ENCODE measurements at places on chromosomes 1 and 21.
A peak's percentile ranks its signal among the peaks of the same experiment; 100 is the strongest.

DNA sequence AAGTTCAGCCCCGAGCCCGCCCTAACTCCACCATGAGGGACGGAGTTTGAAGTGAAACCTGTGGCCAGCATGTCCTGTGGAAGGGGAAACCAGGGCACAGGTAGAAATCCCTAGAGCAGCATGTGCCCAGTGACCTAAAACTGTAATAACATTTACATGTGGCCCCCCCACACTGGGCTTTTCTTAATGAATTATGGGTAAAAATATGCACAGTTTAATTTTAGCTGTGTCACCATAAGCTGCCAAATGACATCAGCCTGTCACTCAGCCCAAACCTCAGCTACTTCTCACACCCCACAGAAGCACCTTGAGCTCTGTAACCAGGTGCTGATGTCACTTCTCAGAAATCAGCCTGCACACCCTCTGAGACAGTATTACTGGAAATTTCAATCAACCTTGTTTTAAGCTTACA, 50.0 kb upstream of the SLC19A1 start:
- DNase-seq, result no peak

DNA sequence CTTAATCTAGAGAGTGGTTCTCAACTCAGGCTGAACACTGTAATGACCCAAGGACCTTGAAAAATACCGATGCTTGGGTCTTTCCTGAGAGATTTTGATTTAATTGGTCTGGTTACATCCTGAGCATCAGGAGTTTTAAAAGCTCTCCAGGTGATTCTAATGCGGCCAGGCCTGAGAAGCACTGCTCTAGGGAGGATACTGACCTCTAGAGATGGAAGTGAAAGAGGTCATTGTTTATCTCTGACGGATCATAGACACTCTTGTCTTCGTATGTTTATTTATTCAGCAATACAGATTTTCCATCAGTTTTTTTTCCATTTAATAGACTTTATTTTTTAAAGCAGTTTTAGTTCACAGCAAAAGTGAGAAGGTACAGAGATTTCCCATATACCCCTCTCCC, 54.5 kb upstream of the IGSF5 start:
- no peak for DNase-seq

GRCh38 chr1:177122461-177123251, 41.9 kb downstream of the ASTN1 start:
- no peak for DNase-seq

DNA sequence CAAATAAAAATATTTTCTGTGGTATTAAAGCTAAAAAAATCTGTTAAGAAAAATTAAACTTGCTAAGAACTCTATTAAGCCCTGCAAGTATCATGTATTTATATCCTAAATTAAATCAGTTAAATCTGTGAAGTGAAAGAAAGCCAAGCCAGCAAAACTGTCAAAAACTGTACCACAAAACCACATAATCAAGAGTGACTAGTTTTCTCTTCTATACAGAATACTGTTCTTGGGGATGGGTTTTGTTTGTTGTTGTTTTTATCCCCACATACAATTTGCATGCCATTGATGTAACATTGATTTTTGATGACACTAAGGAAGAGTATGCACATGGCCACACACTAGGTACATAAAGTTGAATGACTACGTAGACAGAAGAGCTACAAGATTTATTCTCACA, 20.4 kb downstream of the DPH5 start:
- no peak for DNase-seq

- DNase-seq, result no peak
Measured at GRCh38 chr1:193229136-193229535, 42.7 kb upstream of the B3GALT2 start.

DNA sequence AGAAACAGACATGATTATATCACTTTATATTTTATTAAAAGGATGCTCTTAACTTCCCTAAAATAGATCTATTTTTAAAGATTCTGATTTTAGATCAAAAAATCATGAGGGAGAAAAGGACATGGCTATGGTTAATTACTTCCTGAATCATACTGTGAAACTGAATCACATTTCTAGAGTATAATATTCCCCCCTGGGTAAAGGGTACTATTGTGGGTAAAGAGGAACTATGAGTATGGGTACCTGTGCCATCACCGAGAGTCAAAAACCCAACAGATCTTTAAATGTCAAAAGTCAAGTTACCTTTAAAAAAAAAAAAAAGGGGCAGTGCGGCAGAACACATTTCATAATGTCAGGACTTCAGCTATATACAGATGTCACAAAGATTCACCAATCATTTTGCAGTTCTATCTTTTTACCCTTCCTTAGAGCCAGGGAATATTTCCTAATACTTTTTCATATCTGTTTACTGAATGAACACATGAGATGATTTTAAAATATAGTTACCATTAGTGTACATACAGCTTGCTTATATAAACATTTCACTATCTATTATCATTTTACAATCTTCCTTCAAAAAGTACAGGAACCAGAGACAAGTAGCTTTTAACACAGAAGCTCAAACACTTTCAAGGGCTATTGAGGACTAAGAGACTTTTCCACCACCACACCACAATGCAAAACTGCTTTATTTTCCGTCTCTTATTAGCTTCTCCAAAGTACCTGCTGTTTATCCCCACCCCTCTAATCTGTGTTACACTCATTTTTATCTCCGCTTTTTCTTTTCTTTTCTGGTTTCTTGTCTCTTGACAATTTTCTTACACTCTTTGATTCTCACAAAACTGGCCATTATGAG, 45.0 kb downstream of the EVI5 start:
- no peak for DNase-seq

- no peak for DNase-seq
Measured at GRCh38 chr1:201353186-201353940, 24.1 kb downstream of the TNNT2 start.

- no peak for DNase-seq
Measured at GRCh38 chr1:1732381-1732780, 8.2 kb upstream of the CDK11A start.

DNA sequence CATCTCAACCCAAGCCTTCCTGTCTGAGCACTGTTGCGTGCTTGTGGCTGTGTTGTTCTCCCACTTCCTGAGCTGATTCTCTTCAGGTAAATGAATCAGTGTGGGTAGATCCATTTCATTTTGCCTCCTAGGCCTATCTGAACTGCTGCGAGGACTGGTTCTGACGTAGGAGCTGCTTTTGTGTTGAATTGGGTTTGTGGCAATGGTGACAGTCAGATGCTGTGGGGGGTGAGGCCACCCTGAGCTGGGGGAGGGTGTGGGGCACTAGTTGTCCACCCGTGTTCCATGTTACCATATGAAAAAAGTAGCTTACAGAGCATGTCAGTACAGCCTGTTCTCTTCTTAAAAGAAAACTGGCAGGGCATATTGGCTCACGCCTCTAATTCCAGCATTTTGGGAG, 81.5 kb downstream of the MRPS6 start:
- DNase-seq, result no peak

- DNase-seq, result no peak
Measured at GRCh38 chr21:40254540-40255465, 387.6 kb downstream of the PCP4 start.

GRCh38 chr21:39048574-39048973, 134.7 kb downstream of the PSMG1 start:
- no peak for DNase-seq

DNA sequence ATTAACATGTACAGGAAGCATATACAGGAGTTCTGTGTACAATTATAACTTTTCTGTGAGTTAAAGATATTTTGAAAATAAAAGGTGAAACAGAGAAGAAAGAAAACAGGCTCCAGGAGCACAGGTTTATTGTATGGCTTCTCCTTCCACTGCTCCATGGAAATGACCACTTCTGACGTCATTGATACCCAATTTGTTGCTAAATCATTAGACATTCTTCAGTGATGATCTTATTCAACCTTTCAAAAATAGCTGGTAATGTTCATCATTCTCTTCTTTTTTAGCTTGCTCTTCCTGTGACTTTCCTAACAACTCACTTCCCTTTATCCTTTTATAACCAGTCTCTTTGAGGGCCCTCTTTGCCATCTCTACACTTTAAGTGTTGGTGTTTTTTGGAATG, 77.8 kb downstream of the KCNK2 start:
- no peak for DNase-seq

DNA sequence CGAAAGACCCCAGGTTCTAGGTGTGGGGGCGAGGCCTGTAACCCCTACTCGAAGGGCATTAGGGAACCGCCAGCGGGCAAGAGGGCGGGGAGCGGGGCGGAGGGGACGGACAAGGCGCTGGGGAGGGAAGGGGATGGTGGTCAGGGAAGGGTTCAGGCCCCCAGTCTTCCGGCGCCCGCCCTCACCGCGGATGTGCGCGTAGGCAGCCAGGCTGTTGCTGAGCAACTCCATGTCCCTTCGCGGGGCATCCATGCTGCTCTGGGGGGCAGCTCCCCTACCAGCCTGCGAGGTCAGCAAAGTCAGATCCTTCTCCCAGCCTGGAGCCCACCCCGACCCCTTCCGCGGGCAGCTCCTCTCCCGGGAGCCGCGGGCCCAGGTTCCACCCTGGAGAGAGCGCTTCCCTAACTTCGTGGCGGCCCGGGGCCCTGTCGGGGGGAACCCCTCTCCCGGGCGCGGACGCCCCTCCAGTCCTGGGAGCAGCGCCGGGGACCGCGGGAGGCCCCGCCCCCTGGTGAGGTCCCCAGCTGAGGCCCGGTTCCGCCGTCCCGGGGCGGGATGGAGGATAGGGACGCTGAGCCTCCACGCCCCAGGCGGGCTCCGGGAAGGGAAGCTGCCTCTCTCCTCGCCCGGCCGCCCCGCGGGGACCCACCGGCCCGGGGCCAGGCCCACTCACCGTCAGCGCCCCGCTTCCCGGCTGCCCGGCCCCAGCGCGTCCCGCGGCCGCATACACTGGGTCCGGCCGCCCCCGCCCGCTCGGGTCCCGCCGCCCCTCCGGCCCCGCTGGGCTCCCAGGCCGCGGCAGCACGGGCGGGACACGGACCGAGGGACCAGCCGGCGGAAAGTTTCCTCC, 434 bp downstream of the EVA1B start:
- no peak for DNase-seq

DNA sequence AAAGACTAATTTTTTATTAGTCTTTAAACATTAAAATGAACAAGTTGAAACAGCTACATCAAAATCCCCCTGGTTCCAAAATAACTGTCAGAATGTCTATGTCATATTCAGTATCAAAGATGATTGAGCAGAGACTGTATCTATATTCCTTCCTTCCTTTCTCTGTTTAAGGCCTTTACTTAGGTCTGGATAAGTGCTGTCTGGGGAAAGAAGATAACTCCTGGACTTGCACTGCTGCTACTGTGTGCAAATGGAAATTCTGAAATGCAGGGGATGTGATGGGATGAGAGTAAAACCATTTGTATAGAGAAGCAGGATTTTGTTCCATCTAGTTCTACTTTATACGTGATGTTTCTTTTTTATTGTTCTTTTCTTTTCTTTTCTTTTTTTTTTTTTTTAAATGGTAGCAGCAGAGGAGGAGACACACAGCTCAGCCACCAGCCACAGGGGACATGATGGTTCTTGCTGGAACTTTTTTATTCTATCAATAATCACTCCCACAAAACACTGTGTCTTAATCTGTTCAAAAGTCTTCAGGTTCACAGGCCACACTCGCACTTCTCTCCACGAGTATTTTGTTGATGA, 33.6 kb upstream of the FOXE3 start:
- DNase-seq, result no peak

DNA sequence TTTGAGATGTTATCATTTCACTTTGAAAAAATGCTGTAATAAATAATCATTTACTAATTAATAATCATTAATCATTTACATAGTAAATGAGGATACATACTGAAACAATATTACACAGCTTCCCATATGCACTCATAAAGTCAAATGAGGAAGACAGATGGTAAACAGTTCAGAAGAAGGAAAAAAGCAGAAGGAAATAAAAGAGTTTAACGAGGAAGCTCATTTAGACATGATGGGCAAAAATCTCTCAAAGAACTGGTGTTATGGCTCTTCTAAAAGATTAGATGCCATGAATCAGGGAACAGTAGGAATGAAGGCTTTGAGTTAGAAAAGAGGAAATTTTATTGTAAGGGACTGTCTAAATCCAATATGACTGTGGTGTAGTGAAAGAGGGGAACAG, 347.6 kb downstream of the PTPRC start:
- no peak for DNase-seq

GRCh38 chr1:1354271-1355247, 3.8 kb downstream of the MXRA8 start:
- DNase-seq, result peak; percentile 60

- DNase-seq, result no peak
Measured at GRCh38 chr1:36006941-36007500, 76.1 kb downstream of the AGO3 start.
